Activated naive CD8-positive, alpha-beta T cell treated with anti-CD3 and anti-CD28 coated beads for 36 hours (primary cell): ENCODE measurements at places on chromosomes 6 and 20. TPM values are rescaled to one million over a fixed set of nuclear protein-coding genes. Genes with fewer than 3 reads are reported as not detected.

GRCh38 chr20:11581271-11581670 is 336.4 kb upstream of the BTBD3 start:
- DNase-seq, result no peak

Gene SOX4
- 0.70 TPM for total RNA-seq

- DNase-seq, result no peak
Observed at GRCh38 chr20:53964067-53964466, 106.3 kb downstream of the BCAS1 start.

- no peak for DNase-seq
Observed at GRCh38 chr6:90238496-90239266, 58.0 kb downstream of the BACH2 start.
